Thymus (tissue), 14 donors: ENCODE measurements at places on chromosomes 7 and 10.

DNA sequence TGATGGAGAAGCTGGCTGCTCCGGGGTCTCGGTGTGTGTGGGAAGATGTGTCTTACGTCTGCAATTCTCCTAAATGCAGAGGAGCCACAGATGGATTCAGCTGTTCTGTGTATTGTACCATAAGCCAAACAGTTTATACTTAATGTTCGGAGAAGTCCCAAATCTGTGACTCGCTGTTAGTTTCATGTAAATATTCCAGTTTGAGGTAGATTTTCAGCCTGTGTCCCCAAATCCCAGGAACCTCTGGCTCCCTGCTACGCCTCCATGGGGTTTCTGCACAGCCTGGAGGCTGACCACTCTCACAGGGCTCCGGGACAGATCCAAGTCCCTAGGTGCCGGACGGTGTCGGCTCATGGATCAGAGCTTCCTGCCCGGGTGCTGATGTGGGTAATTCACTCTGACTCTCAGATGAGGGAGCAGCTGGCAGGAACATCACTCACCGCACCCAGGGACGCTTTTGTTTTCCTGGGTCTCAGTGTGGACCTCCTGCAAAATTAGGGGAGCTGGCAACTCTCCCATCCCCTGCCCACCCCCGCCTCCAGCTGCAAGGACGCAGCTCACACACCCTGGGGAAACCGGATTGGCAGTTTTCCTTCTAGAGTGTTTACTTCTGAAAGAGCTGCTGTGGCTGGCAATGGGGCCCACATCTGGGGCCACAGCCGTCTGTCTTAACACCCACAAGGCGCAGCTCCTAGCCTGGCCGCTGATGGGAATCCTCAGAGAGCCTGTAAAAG lies 421.1 kb upstream of the FOXK1 start:
- no peak overlapping the region for H3K4me3 ChIP-seq
- DNase-seq = no peak
- H3K36me3 ChIP-seq = no peaks in the 10 kb centered on the region
- no peaks in the 10 kb centered on the region for H3K4me1 ChIP-seq

- no peaks in the 10 kb centered on the region for H3K27me3 ChIP-seq
- no peak overlapping the region for H3K4me3 ChIP-seq
- no peak for DNase-seq
- no peak overlapping the region for H3K27ac ChIP-seq
- H3K36me3 ChIP-seq = no peaks in the 10 kb centered on the region
- H3K4me1 ChIP-seq = no peaks in the 10 kb centered on the region
Observed at GRCh38 chr7:79050603-79051002, 402.9 kb downstream of the MAGI2 start.

DNA sequence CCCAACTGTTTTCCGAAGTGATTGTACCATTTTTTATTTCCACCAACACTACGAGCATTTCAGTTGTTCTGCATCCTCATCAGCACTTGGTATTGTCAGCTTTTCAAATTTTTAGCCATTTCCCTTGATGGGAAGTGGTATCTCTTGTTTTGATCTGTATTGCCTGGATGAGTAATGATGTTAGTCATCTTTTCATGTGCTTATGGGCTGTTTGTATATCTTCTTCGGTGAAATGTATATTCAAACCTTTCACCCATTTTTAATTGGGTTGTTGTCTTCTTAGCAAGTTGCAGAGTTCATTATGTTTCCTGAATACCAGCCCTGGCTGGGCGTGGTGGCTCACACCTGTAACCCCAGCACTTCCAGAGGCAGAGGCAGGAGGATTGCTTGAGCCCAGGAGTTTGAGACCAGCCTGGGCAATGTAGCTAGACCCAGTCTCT lies 22.1 kb downstream of the CLIP2 start:
- H3K27me3 ChIP-seq = no peaks in the 10 kb centered on the region
- no peak for DNase-seq
- no peak overlapping the region for H3K4me3 ChIP-seq
- H3K36me3 ChIP-seq = peaks cover 3% of the 10 kb centered on the region

- H3K36me3 ChIP-seq = peaks cover 39% of the 10 kb centered on the region
- DNase-seq = no peak
- H3K4me3 ChIP-seq = no peak overlapping the region
- H3K27me3 ChIP-seq = no peaks in the 10 kb centered on the region
- H3K4me1 ChIP-seq = no peaks in the 10 kb centered on the region
Observed at GRCh38 chr7:2202901-2203765, 29.6 kb downstream of the MAD1L1 start.

DNA sequence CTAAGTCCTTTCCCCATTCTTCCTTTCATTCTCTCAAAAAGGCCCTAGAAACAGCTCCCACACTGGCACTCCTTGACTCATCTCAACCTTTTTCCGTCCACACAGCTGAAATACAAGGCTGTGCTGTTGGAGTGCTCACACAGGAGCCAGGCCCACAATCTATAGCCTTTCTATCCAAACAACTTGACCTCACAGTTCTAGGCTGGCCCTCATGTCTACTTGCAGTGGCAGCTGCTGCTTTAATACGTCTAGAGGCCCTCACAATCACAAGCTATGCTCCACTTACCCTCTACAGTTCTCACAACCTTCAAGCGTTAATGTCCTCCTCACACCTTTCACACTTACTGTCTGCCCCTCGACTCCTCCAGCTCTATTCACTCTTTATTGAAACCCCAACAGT lies 12.0 kb upstream of the LRRC61 start:
- no peaks in the 10 kb centered on the region for H3K36me3 ChIP-seq
- no peak overlapping the region for H3K27ac ChIP-seq
- H3K4me3 ChIP-seq = no peak overlapping the region

- DNase-seq = no peak
- no peak overlapping the region for H3K27ac ChIP-seq
- H3K4me1 ChIP-seq = no peaks in the 10 kb centered on the region
- H3K4me3 ChIP-seq = no peak overlapping the region
- no peaks in the 10 kb centered on the region for H3K36me3 ChIP-seq
Observed at GRCh38 chr7:153641199-153641598, 411.0 kb upstream of the DPP6 start.

DNA sequence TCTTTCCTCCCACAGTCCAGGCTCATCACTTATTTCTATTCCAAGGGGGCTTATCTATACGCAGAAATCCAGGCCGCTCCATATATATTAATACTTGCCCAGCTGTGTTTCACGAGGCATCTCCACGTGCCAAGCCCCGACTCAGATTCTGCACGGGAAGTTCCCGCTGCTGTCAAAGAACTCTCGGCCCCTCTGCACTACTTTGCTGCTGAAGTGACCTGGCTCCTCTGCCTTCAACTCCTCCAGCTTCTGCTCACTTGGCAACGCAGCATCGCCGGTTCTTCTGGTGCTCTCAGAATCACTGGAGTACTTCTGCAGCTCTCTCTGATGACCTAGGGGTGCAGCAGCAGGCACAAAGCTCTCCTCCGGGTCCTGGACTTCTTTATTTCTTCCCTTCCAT lies 9.7 kb upstream of the CHST12 start:
- H3K27me3 ChIP-seq = no peaks in the 10 kb centered on the region
- H3K4me1 ChIP-seq = no peaks in the 10 kb centered on the region

DNA sequence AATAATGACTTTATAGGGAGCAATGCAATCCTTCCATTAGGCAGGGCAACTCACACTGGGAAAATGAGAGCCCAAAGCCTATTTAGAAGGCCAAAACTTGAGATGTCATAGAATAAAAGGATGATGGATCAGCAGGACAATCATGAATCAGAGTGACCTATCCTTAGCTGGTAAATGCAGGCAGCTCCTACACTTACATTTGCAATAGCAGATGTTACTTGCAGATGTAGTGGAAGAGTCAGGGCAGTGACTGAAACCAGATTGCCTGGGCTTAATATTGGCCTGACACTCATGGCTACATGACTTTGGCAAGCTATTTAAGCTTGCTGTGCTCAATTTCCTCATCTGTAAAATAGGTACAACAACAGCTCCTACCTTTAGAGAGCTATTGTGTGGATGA lies 98.7 kb downstream of the PRTFDC1 start:
- H3K27me3 ChIP-seq = no peaks in the 10 kb centered on the region
- no peak for DNase-seq
- no peak overlapping the region for H3K27ac ChIP-seq
- no peaks in the 10 kb centered on the region for H3K36me3 ChIP-seq
- H3K4me1 ChIP-seq = no peaks in the 10 kb centered on the region

- peak; percentile 43 for DNase-seq
- no peaks in the 10 kb centered on the region for H3K36me3 ChIP-seq
- peak overlapping the region; percentile 45 for H3K4me3 ChIP-seq
Observed at GRCh38 chr10:79244841-79245504, 102.3 kb upstream of the PPIF start.

GRCh38 chr10:27157150-27157549 lies 2.0 kb downstream of the MASTL start:
- no peak for DNase-seq
- no peak overlapping the region for H3K27ac ChIP-seq
- peaks cover 8% of the 10 kb centered on the region for H3K4me1 ChIP-seq
- no peak overlapping the region for H3K4me3 ChIP-seq
- peaks cover 5% of the 10 kb centered on the region for H3K36me3 ChIP-seq

DNA sequence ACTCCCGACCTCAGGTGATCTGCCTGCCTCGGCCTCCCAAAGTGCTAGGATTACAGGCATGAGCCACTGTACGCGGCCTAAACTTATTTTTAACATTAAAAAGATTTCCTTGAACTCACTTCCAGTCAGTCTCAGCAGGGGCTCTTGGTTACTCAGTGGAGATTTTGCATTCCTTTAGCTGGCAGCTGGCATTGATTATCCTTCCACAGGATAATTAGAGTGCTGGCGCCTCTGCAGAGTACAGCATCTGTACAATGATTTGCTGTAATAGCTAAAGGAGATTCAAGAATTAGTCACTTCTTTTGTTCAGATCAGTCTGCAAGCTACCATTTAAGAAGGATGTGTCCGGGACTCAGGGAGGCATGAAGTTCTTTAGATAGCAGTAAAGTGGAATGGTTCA lies 125.0 kb upstream of the NPY start:
- no peaks in the 10 kb centered on the region for H3K27me3 ChIP-seq
- H3K27ac ChIP-seq = no peak overlapping the region
- no peak for DNase-seq

DNA sequence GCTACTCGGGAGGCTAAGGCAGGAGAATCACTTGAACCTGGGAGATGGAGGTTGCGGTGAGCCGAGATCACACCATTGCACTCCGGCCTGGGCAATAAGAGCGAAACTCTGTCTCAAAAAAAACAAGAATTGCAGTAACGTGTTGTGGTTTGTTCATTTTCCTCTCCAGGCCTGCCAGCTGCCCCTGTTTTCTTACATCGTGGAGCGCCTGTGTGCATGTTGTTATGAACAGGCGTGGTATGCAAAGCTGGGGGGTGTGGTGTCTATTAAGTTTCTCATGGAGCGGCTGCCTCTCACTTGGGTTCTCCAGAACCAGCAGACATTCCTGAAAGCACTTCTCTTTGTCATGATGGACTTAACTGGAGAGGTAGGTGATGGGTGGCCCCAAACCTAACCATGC lies 52.1 kb downstream of the TRRAP start:
- DNase-seq = no peak
- H3K27ac ChIP-seq = no peak overlapping the region
- no peaks in the 10 kb centered on the region for H3K4me1 ChIP-seq
- peaks cover 93% of the 10 kb centered on the region for H3K36me3 ChIP-seq

DNA sequence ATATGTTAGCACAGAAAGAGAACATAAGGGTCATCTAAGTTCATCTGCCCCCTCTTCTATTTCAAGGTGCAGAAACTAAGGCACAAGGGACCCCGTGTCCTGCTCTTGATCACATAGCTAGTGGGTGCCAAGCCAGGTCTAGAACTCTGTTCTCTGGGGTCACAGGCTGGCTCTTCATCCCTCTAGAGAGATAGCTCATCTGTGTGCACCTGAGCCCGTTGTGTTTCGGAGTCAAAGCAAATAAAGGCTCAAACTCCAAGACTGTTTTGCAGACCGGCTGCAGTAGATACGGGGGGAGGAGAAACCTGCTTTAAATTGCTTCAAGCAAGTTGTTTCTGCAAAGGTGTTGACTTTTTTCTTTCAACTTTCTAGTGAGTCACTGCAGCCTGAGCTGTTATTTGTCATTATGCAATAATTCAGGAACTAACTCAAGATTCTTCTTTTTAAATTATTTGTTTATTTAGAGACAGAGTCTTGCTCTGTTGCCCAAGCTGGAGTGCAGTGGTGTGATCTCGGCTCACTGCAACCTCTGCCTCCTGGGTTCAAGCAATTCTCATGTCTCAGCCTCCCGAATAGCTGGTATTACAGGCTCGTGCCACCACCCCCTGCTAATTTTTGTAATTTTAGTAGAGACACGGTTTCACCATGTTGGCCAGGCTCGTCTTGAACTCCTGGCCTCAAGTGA lies 6.5 kb downstream of the BLVRA start:
- no peaks in the 10 kb centered on the region for H3K4me1 ChIP-seq
- H3K36me3 ChIP-seq = no peaks in the 10 kb centered on the region
- peak overlapping the region; percentile 6 for H3K27ac ChIP-seq
- H3K4me3 ChIP-seq = no peak overlapping the region
- no peak for DNase-seq
- H3K27me3 ChIP-seq = no peaks in the 10 kb centered on the region

GRCh38 chr7:37376386-37376785 lies 72.3 kb downstream of the ELMO1 start:
- no peak overlapping the region for H3K27ac ChIP-seq
- no peak for DNase-seq
- H3K4me1 ChIP-seq = no peaks in the 10 kb centered on the region
- no peaks in the 10 kb centered on the region for H3K36me3 ChIP-seq
- no peak overlapping the region for H3K4me3 ChIP-seq

DNA sequence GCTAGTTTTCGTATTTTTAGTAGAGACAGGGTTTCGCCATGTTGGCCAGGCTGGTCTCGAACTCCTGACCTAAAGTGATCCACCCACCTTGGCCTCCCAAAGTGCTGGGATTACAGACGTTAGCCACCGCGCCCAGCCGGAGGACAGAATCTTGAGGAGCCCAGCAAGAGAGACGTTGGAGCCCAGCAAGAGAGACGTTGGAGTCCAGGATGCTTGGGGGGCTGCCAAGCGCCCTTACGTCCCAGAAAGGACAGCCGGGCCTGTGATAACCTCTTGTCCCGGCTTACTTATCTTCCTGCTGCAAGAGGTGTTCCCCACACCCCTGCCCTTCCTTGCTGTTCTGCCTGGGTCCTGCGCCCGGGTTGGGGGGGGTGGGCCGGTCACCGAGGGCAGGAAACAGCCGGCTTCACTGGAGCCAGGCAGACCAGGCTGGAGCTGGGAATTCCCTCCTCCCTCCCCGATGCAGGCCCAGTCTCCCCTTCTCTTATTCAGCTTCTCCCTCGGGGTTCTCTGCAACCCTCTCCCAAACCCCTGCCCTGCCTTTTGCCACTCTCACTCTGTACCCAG lies 1.9 kb upstream of the EPHB4 start:
- H3K27me3 ChIP-seq = peaks cover 61% of the 10 kb centered on the region
- no peaks in the 10 kb centered on the region for H3K4me1 ChIP-seq

GRCh38 chr7:41029072-41029499 lies 673.8 kb downstream of the INHBA start:
- DNase-seq = no peak
- no peaks in the 10 kb centered on the region for H3K36me3 ChIP-seq
- no peaks in the 10 kb centered on the region for H3K4me1 ChIP-seq
- no peak overlapping the region for H3K27ac ChIP-seq

GRCh38 chr7:98755138-98755898 lies 114.5 kb downstream of the TMEM130 start:
- H3K27me3 ChIP-seq = no peaks in the 10 kb centered on the region
- H3K27ac ChIP-seq = no peak overlapping the region
- no peak for DNase-seq
- H3K4me3 ChIP-seq = no peak overlapping the region
- H3K36me3 ChIP-seq = no peaks in the 10 kb centered on the region
